Thymus (tissue), 14 donors: ENCODE measurements at places on chromosomes 5 and 9. TPM values are rescaled to one million over a fixed set of nuclear protein-coding genes. Genes with fewer than 3 reads are reported as not detected.

PCDHGA7 gene
- total RNA-seq = 0.28 TPM

GRCh38 chr9:89655056-89655989 is 50.5 kb downstream of the GADD45G start:
- DNase-seq = no peak

IFNA16 gene
- total RNA-seq = not detected

DNA sequence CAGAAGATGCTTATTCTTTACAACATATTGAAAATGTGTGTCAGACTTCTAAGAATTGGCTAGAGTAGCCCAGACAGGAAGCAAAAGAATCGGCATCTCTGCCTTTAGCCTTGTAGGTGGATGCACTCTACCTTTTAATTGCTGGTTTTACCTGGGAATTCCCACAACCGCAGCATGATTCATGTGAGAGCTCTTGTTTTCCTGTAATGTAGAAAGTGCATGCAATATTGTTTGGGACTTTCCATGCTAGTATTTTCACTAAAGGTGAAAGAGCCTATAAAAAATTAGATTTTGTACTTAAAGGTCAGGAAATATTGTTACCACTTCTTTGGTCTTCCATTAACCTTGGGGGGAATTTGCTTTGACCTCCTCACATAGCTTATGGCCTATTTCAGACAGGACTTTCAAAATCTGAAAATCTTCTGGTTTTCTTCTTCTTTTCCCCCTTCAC is 89.8 kb downstream of the NTRK2 start:
- DNase-seq = no peak

SLC25A2 gene
- 0.09 TPM for total RNA-seq

GLDC gene
- 0.71 TPM for total RNA-seq

DNA sequence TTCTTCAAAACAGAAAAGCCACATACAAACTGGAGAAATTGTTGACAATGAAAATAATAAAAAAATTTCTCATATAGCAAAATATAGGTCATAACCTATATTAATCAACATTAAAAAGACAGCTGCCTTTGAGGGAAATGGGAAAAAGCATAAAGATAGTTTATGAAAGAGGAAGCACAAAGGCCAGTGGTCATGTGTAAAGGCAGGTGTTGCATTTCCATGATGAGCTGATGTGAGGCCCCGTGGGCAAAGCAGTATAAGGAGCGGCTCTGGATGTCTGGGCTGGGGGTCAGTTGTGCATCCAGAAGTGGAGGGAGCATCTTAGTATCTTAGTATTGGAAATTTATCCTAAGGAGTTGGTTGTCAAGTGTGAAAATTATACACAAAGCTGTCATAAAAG is 18.3 kb downstream of the NDUFS6 start:
- DNase-seq = no peak

- no peak for DNase-seq
These were observed 90.2 kb upstream of the ICE1 start for GRCh38 chr5:5332287-5332686.

- no peak for DNase-seq
These were observed 96.5 kb downstream of the TLE1 start for GRCh38 chr9:81592887-81593266.

DNA sequence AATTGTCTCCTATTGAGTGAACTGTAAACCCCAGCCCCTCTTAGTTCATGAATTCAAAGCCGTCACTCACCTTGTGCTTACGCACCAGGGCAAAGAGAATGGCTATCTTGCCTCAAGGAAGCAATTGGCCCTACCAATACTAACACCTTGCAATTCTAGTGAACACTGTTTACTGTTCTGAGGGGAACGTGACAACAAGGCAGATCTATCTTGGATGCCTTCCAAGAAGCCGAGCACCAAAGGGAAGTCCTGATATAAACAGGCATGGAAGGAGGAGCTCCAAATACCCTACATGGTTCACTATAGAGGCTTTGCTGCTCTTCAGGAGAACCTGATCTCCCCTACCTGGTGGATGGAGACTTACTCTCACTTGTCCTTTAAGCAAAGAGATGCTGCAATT is 1.7 kb upstream of the PLPPR1 start:
- no peak for DNase-seq

GRCh38 chr5:16784088-16784487 is 152.0 kb downstream of the MYO10 start:
- no peak for DNase-seq

ZCCHC7 gene
- 22.6 TPM for total RNA-seq

GRCh38 chr9:101915482-101915881 is 177.0 kb upstream of the GRIN3A start:
- DNase-seq = no peak

DNA sequence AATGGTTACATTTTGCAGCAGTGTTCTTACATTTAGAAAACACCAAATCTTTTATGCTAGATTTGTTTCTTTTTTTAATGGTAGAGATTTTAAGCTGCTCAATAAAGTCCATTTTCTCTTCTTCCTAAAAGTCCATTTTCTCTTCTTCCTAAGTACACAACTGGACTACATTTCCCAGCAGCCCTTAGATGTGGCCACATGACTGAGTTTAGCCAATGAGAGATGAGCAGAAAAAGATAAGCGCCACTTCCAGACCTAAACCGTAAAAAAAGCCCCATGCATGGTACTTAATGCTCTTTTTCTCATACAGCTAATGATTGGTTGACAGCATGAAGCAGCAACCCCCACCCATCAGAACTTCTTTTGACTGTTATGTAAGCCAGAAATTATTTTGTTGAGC is 206.7 kb downstream of the FAM114A2 start:
- DNase-seq = no peak

FXN gene
- 3.2 TPM for total RNA-seq

GRCh38 chr5:72298711-72299110 is 21.3 kb downstream of the MRPS27 start:
- no peak for DNase-seq

DNA sequence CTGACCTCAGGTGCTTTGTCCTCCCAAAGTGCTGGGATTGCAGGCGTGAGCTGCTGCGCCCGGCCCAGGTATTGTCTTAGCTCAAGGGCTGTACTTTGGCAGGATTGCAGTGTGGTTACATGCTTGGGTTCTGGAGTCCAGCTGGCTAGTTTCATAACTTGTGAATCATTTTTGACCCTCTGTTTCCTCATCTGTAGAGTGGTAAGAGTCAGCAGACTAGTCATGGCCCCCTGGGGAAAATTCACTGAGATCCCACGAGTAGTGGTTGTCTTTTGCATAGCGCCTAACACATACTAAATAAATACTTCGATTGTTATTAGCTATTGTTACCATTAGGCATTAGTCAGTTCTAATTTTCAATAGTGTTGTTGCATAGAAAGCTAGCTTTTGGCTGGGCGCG is 14.3 kb downstream of the PTPA start:
- DNase-seq = no peak

CNTNAP3 gene
- 2.8 TPM for total RNA-seq

DNA sequence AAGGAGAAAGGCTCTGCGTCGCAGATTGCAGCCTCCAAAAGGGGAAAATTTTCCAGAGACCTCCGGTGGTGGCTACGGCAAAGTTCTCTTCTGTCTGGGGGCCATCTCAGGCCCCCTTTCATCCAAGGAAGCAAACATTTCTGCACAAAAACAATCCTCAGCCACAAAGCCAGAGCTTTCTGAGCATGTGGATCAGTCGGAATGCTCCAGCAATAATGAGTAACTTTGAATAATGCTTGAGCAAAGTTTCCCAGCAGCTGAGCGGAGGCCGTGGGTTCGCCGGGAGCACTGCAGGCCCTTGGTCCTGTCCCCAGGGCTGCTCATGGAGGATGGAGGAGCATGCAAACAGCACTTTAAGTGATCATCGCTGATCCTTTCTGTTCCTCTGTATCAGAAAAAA is 60.2 kb upstream of the UNC5A start:
- DNase-seq = no peak

- DNase-seq = no peak
These were observed 87.0 kb downstream of the SPOCK1 start for GRCh38 chr5:137412136-137412535.

DNA sequence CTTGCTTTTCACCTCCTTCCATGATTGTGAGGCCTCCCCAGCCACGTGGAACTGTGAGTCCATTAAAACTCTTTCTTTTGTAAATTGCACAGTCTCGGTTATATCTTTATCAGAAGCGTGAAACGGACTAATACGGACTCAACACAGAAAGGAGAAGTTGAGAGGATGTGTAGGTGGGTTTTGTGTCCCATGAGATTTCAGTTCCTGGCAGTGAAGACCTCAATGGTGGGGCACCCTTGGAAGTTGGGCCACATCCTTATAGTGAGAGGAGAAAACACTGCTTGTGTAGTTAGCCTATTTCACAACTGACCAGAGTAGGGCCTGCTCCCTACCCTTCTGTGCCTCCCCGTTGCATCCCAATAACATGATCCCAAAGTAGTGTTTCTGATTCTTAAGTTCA is 98.9 kb upstream of the TNC start:
- DNase-seq = no peak

INSL6 gene
- total RNA-seq = not detected

GRCh38 chr9:127116957-127117356 is 5.5 kb downstream of the ANGPTL2 start:
- DNase-seq = peak; percentile 22

- DNase-seq = no peak
These were observed 22.5 kb downstream of the EDIL3 start for GRCh38 chr5:84362061-84362720.

- DNase-seq = no peak
These were observed 137.0 kb downstream of the CCDC192 start for GRCh38 chr5:127840198-127840524.

DNA sequence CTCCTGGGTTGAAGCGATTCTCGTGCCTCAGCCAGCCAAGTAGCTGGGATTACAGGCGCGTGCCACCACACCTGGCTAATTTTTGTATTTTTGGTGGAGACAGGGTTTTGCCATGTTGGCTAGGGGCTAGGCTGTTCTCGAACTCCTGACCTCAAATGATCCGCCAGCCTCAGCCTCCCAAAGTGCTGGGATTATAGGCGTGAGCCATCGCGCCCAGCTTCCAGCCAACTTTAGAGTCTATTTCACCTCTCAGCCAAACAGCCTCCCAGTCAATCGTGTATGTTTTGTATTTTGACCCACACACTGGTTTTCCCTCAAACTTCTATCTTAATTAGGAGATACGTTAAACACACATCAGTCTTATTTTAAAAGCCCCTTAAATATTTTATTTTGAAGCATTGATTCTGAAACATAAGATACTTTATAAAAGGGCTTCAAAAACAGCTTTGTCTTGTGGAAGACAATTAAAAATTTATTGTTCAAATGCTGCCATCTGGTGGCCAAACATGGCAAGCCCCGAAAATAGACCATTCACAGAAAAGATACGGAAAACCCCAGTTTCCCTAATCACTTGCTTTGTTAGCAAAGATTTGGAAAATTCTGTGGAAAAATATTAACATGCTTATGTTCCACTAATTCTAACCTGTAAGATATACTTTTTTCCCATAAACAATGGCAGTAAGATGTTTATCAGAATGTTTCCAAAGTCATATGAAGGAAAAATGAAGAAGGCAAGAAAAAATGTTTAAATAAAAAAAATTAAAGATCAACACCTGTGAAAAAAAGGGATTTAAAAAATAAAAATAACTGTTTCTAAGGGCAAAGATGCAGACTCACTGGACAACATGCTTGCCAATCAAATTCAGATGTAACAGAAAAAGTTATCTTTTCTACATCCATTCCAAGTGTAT is 33.1 kb downstream of the APTX start:
- DNase-seq = peak; percentile 31

IL9 gene
- total RNA-seq = 0.52 TPM

DNA sequence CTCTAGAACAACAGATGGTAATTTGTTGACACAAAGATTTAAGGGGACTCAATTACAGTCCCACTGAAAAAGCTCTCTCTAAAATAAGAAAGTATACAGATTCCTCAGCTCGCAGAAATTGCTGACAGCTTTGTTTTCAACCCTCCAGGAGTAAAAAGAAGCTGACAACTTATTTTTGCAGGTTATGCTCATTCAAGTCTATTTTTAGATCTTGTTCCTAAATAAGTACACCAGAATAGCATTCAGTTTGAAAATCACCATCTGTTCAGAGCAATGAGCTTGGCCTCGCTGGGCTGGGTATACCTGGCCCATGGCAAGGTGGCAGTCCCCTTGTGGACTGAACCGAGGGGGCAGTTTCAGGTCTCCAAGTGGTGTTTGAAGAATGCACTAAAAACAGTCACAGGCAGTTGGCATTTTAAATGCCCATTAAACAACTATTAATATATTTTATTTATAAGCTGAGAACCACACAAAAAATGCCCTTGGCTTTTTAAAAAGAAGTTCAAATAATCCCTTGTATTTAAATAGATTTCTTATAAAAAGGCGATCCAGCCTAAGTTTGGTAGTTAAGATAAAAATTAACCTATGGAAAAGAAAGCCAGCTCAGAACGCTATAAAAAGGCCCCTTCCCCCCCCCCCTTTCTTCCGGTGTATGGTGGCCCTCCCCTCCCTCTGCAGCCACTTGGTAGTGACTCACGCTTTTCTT is 169.2 kb downstream of the AUH start:
- no peak for DNase-seq

DNA sequence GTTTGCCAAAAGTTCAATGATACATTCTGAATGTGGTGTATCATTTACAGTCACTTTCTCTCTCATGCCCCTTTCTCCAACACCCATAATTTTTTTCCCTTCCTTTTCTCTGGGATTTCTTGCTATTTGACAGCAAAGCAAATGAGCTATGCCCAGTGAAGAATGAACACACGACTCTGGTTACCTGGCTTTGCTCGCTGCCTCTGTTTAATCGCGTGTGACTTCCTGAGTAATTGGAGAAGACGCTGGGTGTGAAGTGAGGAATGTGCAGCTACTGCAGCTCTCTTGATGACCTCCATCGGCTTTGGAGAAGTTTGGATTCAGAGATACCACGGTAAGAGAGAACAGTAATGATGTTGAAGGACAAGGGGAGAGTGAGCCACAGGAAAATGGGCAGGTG is 651.8 kb downstream of the KIF4B start:
- DNase-seq = no peak

DNA sequence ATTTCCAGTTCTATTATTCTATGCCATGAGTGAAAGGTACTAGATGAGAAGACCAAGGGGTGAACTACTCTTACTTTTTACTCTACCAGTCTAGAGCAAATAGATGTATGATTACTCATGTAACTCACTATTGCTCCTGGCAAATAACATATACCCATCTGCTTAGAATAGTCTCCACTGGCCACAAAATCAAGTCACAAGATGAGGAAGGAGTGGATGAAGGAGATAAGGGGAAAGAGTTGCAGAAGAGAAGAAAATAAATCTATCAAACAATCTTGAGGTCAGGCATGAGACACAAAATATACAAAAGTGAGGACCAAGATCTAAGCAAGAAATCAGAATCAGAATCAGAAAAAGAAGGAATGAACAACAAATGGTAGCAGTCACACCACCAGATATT is 13.7 kb upstream of the NR4A3 start:
- no peak for DNase-seq

SETD9 gene
- 4.8 TPM for total RNA-seq
